EL (cell line): ENCODE measurements at places on chromosomes 3 and 15.

DNA sequence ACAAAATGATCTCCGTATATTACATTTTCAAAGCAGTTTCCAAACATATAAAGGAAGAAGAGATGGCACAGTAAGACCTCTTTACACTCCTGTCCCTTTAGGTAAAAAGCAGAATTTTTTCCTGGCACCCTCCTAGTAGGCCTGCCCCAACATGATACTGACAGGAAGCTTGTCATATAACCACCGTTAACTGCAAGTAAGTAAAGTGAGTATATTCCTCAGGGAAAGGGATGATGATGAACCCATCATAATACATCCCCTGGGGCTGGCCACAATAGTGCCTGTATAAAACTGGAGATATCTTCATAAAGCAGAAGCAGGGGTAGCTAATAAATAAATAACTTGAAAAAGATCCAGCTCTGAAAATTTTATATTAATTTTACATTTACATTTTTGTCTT lies 893.0 kb downstream of the DIPK2A start:
- DNase-seq, result no peak

DNA sequence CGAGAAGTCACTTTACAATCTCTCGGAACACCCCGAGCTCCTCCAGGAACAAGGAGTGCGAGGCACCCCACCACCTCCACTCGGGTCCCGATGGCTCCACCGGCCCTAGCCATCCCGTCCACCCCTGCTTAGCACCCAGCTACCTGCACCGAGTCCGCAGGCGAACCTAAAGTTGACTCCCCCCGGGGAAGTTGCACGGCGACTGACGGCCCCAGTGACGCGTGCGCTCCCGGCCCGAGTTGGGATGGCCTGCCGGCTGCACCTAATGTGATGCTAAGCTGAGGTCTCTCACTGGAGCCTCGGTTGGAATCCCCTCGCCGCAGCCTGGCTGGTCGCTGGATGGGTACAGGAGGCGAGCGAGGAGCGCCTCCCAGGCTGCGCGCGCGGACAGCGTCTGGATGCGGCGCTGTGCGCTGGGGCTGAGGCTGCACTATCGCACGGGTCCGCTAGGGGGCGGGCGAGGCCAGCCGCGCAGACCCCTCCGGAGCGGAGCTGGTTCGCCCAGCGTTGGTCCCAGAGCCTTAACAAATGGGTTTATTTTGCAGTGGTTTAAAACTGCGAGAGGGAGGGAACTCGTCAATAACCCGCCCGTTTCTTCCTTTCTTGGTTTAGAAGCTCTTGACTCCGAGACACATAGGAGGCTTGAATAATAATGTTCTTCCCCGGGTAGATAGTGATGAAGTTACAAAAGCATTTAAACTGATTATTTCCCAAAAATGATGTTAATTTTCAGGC lies at the start of gene OXTR:
OXTR (minus strand) TSS at position 526 of the 735 bp plus-strand sequence. CDS start 1,426 bp downstream, outside the sequence.
- DNase-seq, result peak; percentile 92

DNA sequence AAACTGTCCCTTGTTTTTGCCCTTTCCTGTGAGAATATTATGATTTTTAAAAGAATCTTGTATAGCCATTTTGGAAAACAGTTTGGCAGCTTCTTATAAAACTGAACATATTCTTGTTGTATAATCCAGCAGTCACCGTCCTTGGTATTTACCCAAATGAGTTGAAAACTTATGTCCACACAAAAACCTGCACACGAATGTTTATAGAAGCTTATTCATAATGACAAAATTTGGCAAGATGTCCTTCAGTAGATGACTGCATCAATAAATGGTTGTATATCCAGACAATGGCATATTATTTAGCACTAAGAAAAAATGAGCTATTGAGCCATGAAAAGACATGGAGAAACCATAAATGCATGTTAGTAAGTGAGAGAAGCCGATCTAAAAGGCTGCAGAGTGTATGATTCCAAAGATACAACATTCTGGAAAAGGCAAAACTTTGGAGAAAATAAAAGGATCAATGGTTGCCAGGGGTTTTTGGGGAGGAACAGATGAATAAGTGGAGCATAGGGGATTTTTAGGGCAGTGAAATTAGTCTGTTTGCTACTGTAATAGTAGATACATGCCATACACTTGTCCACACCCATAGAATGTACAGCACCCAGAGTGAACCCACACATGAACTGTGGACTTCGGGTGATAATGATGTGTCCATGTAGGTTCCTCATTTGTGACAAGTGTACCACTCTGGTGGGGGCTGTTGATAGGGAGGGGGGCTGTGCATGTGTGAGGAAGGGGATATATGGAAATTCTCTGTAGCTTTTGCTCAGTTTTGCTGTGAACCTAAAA lies 31.7 kb downstream of the LIMD1 start:
- no peak for DNase-seq

DNA sequence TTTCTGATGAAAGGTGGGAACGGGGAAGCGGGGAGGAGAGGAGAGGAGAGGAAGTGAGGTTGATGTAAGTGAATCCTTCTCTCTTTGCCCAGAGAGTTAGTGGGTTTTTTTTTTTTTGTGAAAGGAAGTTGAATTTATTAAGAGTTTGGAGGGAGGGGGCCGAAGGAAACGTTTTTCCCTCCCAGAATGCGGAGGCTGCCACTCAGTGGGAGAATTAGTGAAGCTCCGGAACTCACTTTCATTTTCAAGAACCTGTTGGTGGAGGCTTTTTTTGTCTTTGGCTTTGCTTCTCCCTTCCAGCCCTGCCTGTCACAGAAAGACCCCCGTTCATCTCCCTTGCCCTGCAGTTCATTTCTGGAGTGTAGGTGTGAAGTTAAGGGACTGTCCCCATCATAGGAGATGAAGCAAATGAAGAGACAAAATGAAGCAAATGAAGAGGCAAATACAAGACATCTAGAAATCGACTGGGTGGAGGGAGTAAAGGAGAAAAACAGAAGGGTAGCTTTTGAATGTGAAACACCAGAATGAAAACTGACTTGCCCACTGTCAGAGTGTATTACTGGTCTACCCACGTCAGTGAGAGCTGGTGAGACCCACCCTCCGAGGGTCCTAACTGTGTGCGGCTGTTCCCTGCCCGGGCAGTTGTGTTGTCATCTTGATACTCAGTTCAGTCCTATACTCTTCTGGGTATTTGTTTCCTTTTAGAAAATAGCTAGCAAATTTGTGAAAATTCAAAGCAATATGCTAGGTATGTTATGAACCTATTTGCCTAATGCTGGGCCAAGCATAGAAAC lies 91.5 kb downstream of the ITPR1 start:
- no peak for DNase-seq

GRCh38 chr15:94375997-94376396 lies 144.6 kb downstream of the MCTP2 start:
- no peak for DNase-seq

DNA sequence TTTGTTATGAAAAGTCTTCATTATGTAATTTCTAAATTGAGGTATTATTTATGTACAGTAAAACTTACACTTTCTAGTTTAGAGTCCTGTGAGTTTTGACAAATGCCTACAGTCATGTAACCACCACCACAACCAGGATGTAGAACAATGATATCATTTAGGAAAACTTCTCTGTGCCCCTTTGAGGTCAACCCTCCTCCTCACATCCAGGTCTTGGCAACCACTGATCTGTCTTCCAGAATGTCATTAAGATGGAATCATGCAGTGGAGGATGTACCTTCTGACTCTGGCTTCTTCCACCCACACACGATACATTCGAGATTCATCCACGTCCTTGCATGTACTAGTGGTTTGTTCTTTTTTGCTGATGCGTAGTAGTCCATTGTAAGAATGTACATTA lies 23.2 kb downstream of the MINAR1 start:
- peak; percentile 39 for DNase-seq

- DNase-seq, result peak; percentile 95
These were observed 41.6 kb downstream of the MRAS start for GRCh38 chr3:138389841-138390581.

DNA sequence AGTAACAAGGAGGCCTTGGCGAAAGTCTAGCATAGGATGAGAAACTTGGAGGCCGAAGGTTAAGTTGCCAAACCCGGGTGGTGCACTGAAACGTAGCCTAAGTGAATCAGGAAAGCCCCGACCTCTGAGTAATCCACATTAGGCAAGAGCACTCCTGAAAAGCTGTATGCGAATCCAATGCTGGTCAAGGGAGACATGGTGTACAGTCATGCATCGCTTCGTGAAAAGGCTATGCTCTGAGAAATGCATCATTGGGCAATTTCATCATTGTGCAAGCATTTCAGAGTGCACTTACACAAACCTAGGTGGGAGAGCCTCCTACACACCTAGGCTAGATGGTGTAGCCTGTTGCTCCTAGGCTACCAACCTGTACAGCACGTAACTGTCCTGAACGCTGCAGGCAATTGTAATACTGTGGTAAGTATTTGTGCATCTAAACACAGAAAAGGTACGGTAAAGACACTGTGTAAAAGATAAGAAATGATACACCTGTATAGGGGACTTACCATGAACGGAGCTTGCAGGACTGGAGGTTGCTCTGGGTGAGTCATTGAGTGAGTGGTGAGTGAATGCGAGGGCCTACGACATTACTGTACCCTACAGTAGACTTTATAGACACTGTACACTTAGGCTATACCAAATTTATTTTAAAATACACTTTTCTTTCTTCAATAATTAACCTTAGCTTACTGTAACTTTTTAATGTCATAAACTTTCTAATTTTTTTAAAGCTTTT lies 222.5 kb downstream of the SHQ1 start:
- DNase-seq, result peak; percentile 74

- DNase-seq, result no peak
These were observed 33.3 kb downstream of the LEO1 start for GRCh38 chr15:51938286-51938685.

DNA sequence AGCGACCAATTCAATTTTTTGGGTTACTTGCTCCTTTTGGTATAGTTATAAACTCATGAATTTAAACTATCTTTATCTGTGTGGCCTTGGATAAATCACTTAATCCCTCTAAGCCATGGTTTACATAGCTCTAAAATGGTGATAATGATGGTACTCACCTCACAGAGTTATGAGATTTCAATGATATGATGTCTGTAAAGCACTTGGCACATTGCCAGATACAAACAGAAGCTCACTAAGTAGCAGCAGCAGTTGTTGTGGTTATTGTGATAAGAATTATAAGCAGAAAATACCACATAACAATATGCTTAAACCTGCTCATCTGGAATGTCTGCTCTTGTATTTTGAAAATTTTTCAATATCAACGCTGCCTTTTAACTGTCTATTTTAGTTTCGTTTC lies 185.1 kb upstream of the SNTN start:
- DNase-seq, result no peak

GRCh38 chr15:84142888-84143337 lies 92.7 kb upstream of the GOLGA6L4 start:
- peak; percentile 77 for DNase-seq
